ENCODE measurements at places on chromosomes 2 and 18.

DNA sequence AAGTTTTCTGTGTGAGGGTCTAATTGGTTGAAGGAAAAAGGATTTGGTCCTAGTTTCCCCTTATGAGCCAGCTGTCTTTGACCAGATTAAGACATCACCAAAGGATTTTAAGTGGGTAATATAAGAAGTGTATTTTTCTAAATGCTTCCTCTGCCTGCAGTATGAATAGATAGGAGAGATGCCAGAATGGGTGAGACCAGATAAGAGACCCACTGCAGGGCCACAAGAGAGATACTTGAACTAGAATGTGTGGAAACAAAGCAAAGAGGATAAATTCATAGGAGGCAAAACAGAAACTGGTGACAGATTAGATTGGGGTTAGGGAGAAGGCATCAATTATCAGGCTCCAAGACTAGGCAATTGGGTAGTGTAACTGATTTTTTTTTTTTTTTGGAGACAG is 1.1 kb upstream of the HDHD2 start:
- DNase-seq, result peak; percentile 12

DNA sequence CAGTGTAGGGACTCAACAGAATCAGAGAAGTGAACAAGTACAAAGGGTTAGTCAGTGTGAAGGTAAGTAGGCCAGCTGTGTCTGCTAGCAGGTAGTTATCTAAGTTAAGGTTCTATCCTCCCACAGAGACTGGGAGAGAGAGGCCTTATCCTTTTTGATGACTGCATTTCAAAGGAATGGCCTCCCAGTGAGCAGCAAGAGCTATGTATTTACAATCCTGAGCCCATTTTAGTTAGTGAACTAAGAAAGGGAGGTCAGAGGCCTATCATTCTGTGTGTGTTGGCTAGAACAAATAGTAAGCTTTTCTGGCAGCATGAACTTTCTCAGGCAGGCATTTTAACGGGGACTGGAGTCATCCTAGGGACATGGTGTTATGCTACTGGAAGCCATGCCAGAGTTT is 182.9 kb downstream of the VWC2L start:
- DNase-seq, result no peak

- peak; percentile 32 for DNase-seq
Measured at GRCh38 chr2:235135990-235136561, 184.3 kb downstream of the SH3BP4 start.

DNA sequence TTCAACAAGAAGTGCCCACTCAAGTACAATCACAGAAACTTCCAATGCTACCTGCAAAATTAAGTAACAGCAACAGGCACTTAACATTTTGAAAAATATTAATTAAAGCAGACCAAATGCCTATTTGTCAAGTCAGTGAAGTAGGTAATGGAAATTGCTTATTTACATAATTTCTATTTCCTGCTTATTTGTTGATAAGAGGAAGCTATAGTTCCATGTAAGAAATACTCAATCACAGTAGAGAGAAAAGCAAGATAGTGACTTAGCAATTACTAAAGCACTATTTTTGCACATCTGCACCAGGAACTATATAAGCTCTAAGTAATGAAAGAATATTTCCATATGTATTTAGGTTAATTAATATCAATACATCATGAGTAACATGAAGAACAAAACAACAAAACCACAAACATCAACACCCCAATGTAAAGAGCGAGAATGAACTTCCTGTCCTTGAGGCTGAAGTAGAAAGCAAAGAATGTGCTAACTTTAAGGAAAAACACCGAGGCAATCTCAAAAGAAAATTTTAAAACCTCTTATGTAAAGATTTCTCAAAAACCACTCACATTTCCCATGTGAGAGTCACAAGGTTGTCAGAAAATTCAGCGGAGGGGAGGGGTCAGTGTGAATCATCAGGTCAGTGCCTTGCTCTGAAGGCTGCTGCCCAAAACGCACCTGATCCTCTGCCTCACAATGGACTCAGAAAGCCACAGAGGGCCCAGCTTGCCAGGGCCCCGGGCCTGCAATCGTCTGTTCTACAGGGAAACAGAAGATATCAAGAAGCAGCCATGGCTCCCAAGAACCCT is 12.5 kb downstream of the NPC1 start:
- no peak for DNase-seq

- no peak for DNase-seq
Measured at GRCh38 chr18:12928206-12928605, 19.6 kb upstream of the SEH1L start.

GRCh38 chr2:144461308-144461766 is 58.6 kb downstream of the ZEB2 start:
- DNase-seq, result no peak

DNA sequence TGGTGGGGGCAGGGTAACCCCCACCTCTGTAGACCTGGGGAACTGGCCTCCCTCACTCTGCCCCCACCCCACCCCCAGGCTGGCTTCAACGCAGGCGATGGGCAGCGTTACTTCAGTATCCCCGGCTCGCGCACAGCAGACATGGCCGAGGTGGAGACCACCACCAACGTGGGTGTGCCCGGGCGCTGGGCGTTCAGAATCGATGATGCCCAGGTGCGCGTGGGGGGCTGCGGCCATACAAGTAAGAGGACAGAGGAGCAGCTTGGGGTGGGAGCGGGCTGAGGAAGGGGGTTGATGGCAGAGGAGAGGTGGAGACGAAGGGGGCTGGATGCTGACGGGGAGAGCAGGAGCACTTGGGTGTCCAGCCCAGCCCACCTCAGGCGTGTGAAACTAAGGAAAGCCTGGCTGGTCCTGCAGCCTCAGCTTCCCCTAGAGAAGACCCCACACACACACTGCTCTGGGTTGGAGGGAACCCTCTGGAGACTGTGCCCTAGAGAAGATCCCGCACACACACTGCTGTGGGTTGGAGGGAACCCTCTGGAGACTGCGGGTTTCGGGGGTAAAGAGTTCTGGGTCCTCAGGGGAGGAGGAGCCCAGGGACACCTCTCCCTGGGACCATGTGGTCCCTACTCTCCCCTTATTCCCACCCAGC is 36.2 kb downstream of the SNED1 start:
- DNase-seq, result no peak

DNA sequence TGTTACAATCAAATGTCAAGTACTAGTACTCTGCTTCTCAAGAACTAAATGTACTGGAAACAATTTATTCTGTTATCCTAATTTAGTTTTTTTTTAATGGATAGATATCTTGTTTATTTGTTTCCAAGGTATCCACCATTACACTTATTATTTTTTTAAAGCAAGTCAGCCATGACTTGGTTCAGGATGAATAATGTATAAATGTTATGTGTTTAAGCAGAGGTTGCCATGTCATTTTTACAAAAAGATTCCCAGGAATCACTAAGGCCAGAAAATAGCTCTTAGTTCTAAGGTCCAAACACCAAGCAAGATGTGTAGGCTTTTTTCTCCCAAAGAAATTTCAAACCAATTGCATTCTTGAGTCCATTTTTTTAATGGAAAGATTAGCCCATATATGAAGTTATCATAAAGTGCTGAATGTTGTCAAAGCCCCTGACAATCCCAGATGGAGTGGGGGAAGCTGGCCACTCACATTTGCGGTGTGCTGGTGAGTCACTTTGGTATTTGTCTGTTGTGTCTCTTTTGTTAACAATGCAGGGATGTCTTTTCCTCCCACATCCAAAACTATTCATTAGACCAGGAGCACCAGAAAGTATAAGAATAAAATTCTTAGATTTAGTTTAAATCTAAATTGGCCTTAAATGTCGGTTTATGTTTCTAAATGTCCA is 158.9 kb downstream of the COL6A3 start:
- DNase-seq, result no peak

DNA sequence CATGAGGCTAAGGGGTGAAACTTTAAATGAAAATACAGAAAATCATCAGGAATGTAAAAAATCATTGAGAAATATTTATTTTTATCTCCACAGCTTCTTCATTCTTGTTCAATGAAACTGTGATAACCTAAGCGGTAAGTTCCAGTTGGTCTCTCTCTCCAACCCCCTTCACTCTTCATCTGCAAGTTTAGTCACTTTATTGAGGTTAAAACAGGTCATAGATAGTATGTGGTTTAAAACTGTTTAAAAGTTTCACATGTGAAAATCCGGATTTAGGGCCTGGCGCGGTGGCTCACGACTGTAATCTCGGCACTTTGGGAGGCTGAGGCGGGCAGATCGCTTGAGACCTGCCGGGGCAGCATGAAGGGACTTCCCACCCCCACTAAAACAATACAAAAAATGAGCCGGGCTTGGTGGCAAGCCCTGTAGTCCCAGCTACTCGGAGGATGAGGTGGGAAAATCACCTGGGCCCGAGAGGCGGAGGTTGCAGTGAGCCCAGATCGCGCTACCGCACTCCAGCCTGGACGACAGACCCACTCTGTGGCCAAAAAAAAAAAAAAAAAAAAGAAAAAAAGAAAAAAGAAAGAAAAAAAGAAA is 1.6 kb upstream of the PHLPP1 start:
- no peak for DNase-seq

DNA sequence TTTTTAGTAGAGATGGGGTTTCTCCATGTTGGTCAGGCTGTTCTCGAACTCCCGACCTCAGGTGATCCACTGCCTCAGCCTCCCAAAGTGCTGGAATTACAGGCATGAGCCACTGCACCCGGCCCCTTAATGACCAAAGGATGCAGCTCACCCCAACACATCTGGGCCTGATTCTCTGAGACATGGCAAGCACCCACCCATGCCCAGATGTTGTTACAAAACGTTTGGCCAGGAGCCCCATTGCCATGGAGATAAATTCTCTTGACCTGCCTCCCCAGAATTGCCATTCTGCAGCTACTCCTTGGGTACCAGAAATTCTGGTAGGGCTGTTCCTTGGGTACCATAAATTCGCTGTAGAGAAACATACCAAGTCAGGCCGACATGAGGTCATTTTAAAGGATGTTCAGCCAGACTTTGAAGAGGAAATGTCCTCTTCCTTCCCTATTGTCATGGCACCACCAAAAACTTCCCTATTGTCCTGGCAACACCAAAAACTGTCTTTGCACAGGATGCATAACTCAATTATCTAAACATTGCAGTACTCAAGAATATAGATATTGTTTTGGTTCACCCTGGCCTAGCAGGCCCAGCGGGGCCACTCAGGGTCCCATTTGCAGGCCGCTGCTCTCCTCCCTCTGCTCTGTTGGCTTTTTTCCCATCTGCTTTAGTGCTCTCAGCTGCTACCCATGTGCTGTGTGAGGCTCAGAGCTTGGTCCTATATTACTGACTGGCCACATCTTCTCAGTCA is 160.9 kb upstream of the TTC39C start:
- no peak for DNase-seq

DNA sequence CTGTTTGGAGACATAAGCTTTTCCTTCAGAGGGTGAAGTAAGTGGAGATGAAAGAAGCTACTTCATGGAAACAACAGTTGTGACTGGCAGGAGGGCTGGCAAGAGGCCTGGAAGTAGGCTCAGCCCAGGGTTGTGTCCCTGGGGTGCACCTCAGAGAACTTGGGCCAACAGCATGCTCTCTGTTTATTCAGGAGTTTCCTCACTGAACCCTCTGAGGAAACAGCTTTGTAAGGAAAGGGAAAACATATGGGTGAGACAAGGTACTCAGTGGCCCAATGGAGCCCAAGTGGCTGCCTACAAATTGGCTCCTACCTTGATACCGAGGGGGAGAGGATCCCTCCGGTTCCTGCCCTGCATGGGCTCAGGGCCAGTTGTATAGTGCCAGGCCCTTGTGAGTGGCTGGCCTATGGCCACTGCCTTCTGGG is 115.5 kb upstream of the ITGA6 start:
- no peak for DNase-seq

GRCh38 chr2:118774458-118775133 is 72.9 kb downstream of the EN1 start:
- no peak for DNase-seq

DNA sequence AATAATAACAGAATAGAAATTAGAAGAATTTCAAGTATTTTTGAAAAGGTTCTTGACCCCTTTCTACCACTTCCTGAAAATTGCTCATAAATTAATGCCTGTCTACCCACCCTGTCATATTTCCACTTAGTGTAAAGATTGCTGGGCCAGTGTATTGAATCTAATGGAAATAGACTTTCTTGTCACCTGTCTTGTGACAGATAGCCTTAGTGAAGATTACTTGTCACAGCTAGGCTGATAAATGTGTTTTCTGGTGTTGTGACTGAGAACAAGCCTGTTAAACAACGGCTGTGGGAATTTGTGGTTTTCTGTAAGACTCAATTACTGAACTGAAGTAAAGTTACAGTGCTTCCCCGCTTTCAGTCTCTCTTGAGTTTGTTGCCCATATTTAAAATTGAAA is 37.0 kb downstream of the PIK3C3 start:
- DNase-seq, result no peak

GRCh38 chr2:65754219-65754618 is 321.8 kb upstream of the SPRED2 start:
- no peak for DNase-seq

DNA sequence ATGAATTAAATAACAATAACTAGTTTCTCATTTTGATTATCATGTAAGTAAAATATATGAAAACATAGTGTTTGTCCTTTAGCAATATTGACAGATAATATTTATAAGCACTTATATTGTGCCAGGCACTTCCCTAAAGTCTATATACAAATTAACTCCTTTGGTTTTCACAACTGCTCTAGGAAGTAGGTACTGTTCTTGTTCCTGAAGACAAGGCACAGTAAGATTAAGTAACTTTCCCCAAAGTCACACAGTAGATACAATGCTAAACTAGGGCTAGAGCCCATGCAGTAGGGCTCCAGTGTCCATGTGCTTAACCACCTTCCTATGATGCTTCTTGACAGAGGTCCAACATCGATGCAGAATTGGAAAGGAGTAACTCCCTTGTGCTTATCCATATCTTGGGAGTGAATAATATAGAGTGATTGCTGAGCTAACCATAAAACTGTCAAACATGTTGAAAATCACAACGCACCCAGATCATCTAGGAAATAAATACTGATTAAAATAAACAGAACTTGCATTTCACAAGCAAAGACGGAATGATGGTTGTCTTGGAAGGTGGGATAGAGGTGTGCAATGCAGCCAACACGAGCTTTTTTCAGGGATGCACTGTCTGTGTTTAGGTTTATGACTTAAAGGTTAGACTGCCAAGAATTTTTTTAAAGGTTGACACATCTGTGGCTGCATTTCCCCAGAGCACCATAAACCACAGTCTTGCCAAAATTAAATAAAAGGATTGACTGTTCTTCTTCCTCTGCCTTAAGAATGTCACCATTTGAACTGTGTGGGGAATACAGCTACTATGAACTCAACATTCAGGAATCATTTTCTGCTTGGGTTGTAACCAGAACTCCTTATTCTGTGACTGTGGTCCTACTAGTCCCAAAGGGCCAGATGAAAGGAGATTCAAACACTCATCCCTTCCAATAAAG is 80.8 kb downstream of the ANKRD44 start:
- no peak for DNase-seq

DNA sequence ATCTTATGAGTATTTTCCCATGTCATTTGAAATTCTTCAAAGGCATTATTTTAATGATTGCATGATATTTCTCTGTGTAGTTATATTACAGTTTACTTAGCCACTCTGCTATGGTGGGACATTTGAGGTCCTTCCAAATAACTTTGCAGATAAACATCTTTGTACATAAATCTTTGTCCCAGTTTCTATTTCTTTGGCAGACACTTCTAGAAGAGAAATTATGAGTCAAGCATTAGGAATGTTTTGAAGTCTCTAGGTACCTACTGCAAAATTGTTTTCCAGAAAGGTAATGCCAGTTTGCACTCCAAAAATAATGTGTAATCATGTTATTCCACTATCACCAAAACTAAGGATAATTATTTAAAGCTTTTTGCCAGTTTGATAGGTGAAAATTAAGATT is 149.7 kb downstream of the EN1 start:
- DNase-seq, result no peak

Data from hematopoietic multipotent progenitor cell treated with erythropoietin and hydrocortisone succinate and interleukin-3 and kit ligand, for 17 days (in vitro differentiated cells).